ENCODE measurements at places on chromosomes 3 and 15. TPM values are rescaled to one million over a fixed set of nuclear protein-coding genes. Genes with fewer than 3 reads are reported as not detected.
A peak's percentile ranks its signal among the peaks of the same experiment; 100 is the strongest.

DNA sequence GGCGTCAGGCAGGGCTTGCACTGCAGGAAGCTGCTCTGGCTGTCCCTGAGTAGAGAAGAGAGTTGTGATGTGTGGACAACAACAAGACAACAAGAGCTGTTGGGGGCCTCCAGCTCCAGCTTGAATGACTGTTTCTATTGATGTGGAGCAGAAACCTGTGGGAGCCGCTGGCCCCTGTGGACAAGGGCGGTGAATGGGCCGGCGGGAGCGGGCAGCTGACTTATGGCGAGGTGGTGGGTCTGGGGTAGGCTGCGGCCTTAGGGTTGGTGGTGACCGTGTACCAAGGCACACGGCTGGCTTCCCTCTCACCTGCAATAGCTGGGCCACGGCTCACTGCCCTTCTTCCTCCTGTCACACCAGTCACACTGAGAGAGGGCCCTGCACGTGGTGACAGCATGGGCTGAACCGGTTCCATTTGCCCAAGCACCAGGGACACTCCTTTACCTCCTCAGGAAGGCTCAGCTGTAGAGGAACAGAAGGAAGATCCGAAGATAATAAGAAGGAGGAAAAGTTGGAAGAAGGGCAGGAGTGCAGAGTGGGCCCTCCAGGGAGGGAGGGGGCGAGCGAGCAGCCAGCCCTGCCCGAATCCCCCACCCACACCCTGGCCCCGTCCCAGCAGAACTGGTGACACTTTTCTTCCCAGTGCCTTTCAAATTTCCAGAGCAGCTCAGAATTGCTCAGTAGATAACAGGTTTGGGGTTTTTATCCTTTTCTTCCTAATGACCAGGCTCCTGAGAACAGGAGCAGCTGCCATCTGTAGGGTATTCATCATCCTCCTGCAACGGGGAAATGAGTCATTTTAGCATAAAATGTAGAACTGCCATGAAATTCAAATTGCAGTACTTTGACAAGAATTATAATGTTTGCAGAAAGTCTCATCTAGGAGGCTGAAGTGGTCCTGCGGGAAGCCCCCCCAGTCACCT lies 136.9 kb downstream of the TJP1 start:
- no peaks in the 10 kb centered on the region for H3K36me3 ChIP-seq
- H3K27ac ChIP-seq: no peak overlapping the region
- peaks cover 2% of the 10 kb centered on the region for H3K4me1 ChIP-seq

DNA sequence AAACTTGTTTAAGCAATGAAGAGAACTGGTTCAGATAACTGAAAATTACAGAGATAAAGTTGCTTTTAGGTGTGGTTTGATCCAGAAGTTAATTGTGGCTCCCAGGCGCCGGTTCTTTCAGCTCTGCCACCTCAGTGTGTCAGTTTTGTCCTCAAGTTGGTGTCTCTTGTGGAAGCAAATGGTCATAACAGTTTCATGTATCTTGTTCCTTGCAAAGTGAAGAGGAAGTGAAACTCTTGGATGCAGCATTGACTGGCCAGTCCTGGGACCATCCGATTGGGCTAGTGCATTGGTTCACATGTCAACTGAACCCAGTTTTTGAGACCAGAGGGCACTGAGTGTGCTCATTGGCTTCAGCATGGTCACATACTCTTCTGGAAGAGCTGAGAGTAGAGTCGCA lies 181.4 kb upstream of the GRM7 start:
- H3K4me3 ChIP-seq: no peak overlapping the region
- DNase-seq: no peak
- H3K4me1 ChIP-seq: no peaks in the 10 kb centered on the region
- no peaks in the 10 kb centered on the region for H3K27me3 ChIP-seq
- H3K36me3 ChIP-seq: no peaks in the 10 kb centered on the region

LSMEM2 gene
- not detected for total RNA-seq

ANKUB1 gene
- not detected for total RNA-seq

DNA sequence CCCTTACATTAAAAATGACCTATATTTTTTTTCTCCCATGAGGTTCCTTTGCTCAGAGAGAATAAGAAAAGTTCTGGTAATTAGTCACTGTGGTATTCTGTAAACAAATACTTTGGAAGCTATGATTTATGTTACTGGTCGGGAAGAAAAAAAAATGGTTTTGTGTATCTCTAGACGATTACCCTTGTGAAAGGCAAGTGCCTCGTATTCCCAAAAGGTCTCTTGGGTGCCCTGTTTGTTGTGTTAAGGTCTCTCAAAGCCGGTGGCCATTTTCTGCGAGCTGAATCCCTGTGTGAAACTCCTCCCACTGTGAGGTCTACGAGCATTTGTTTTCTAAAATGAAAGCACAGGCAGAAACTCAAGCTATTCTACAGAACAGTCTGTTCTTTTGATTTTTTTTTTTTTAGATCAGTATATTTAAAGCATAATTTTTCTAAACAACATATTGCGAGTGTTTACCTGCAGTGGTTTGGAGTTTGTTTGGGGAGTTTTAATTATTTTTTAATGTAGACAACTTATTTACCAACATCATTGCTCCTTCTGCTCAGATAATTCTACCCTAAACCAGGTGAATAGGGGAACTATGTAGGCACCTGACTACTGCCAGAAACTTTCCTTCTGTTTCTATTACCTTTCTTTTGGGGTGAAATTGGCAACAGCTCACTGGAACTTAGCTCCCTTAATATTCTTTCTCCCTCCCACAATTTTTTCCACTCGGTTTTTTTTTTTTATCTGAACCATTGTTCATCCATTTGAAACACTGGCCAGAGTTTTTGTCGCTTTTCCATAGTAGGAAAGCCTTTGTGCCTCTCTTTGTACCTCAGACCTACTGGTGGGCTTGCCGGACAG lies 44.0 kb downstream of the ZBTB38 start:
- H3K36me3 ChIP-seq: peaks cover 24% of the 10 kb centered on the region
- H3K27me3 ChIP-seq: no peaks in the 10 kb centered on the region
- peak overlapping the region; percentile 87 for H3K27ac ChIP-seq
- peaks cover 61% of the 10 kb centered on the region for H3K4me1 ChIP-seq

DNA sequence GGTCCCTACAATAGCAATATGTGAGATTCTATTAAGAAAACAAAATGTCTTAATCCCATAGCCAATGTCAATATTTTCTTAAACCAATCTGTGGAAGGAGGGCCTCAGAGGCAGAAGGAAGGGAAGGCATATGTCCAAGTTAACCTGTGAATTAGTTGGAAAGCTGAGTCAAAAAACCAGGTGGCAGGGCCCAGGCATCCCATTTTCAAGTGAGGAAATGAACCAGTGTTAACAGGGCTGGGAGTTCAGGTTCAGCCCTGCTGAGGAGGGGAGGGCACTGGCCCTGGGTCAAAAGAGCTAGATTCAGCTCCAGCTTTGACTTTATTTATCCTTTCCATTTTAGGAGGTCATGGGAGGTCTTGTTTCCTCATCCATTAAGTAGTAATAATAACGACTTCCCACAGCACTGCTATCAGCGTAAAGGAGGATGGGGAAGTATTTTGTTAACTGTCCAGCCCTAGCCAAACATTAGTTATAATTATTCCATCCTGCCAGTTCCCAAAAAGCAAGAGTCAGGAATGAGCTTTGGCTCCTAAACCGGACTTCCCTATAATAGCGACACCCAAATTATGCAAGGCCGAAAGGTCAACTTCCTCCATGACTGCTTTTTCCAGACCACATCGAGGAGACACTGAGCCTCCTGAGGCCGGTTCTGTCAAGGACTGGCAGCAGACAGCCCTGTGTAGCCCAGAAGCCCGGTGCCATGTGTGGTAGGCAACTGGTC lies 3.2 kb downstream of the MASP1 start:
- no peaks in the 10 kb centered on the region for H3K27me3 ChIP-seq
- peaks cover 3% of the 10 kb centered on the region for H3K36me3 ChIP-seq
- DNase-seq: no peak
- H3K4me3 ChIP-seq: no peak overlapping the region

GP5 gene
- 0.17 TPM for total RNA-seq

ISL2 gene
- 0.26 TPM for total RNA-seq

- no peaks in the 10 kb centered on the region for H3K36me3 ChIP-seq
- H3K27ac ChIP-seq: no peak overlapping the region
- H3K27me3 ChIP-seq: no peaks in the 10 kb centered on the region
- H3K4me1 ChIP-seq: no peaks in the 10 kb centered on the region
- DNase-seq: no peak
- no peak overlapping the region for H3K4me3 ChIP-seq
Observed at GRCh38 chr3:53956586-53956985, 64.9 kb upstream of the SELENOK start.

DNA sequence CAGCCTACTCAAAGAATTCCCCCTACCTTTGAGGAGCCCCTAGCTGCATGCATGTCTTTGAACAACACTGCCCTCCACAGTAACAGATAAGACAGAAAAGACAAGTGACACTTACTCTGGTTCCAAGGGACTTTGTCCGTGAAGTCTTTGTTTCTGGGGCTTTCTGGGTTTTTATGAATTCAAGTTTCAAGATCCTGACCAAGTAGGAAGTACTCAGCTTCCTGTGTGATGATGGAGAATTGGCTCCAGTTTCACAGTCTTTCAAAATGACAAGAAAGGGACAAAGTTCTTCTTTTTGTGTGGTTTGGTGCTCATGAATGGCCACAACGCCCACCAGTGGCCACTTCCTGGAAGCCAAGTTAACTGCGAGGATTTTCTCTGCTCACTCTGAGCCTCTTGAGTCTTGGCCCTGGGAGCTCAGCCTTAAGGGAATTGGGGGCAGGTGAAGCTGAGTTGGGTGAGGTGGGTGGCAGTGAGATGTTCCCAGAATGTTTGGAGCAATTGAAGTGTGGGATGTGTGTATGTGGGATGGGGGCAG lies at the start of gene CCR1:
Gene CCR1, minus strand, starts transcription at position 147 of the 538 bp plus-strand sequence. CDS start 4,000 bp downstream, outside the sequence.
- H3K27me3 ChIP-seq: no peaks in the 10 kb centered on the region
- no peaks in the 10 kb centered on the region for H3K4me1 ChIP-seq
- peak; percentile 11 for DNase-seq
- no peak within 1 kb of the TSS for H3K27ac ChIP-seq
- no peaks in the 10 kb centered on the region for H3K36me3 ChIP-seq
- no peak within 1 kb of the TSS for H3K4me3 ChIP-seq

DUOXA2 gene
- total RNA-seq: not detected

Data from fibroblast of lung (primary cell).